ENCODE measurements at places on chromosomes 2 and 18. TPM values are rescaled to one million over a fixed set of nuclear protein-coding genes. Genes with fewer than 3 reads are reported as not detected.

DNA sequence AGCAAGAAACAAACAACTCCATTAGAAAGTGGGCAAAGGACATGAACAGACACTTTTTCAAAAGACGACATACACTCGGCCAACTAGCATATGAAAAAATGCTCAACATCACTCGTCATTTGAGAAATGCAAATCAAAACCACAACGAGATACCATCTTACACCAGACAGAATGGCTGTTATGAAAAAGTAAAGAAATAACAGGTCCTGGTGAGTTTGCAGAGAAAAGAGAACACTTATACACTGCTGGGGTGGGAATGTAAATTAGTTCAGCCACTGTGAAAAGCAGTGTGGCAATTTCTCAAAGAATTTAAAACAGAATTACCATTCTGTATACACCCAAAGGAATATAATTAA lies 130.5 kb downstream of the PLCL1 start:
- no peak for DNase-seq

DNA sequence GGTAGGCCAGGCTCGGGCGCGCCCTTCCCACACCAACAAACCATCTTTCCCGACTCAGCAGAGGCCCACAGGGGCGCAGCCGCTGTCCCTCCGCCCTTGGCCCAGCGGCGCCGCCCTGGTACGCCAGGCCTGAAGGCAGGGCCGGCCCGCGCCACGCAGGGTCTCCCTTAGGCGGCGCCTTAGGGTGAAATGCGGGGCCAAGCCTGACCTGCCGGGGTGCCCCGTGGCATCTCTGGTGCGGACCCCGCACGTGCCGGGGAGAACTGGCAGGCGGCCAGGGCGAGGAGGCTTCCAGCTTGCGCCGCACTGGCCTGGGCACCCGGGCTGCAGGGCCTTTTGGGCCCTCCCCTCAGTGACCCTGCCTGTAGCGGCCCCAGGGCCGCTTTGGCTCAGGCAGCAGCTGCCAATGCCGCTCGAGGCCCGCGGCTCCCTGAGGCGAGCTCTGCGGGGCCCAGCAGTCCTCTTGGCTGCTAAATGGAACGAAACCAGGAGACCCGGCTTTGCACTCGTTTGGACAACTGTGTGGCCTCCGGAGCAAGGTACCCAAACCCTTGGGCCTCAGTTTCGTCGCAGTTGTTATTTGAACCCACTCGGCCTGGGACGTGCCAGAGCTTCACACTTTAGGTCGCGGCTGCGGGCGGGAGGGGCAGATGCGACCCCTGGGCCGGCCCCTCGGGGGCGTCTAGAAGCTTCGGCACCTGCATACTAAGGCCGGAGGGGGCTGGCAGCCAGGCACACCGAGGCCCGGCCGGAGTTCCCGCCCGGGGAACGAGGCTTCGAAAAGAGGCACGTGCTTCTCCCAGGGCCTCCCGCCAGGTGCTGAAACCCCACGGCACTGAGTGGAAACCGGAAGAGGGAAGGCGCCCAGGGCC lies 8.5 kb downstream of the OTX1 start:
- DNase-seq = no peak

DNA sequence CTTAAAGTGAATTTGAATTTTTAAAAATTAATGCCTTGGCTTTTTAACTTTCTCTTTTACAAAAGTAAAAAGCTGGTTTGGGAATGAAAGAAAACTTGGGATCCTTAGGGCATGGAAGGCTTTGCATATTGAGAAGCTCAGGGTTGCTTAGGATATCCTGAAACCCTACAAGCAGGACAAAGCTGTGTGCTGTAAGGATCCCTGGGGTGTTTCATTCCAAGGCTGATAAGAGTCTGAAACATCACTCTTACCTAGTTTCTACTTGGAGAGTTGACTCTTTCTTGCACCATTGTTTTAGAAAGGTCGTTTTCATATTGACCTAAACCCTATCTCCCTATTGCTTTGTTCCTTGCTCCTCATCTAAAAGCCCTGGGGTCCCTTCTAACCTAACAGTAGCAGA lies 325.9 kb upstream of the NT5C1B start:
- DNase-seq = no peak

GRCh38 chr2:202588647-202589581 lies 45.9 kb upstream of the FAM117B start:
- peak; percentile 66 for DNase-seq

GRCh38 chr2:27121906-27122305 lies 1.7 kb upstream of the ABHD1 start:
- DNase-seq = no peak

GRCh38 chr18:54777118-54777791 lies 51.0 kb upstream of the RAB27B start:
- DNase-seq = no peak

DNA sequence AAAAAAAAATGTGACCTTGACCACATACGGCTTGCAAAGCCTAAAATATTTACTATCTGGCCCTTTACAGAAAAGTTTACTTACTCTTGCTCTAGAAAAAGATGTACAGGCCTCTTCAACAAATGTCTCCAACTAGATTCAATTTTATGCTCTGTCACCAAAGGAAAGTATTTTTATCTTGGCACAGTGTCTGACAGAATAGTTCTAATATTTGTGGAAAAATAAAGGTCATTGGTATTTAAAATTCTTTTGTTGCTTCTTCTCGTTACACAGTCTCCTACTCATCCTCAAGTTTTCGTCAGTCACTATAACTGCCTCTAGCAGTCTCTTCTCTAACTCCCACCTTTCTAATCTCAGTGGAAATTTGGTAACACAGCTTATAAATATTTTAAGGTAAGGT lies 1.4 kb downstream of the RBKS start:
- no peak for DNase-seq

DNA sequence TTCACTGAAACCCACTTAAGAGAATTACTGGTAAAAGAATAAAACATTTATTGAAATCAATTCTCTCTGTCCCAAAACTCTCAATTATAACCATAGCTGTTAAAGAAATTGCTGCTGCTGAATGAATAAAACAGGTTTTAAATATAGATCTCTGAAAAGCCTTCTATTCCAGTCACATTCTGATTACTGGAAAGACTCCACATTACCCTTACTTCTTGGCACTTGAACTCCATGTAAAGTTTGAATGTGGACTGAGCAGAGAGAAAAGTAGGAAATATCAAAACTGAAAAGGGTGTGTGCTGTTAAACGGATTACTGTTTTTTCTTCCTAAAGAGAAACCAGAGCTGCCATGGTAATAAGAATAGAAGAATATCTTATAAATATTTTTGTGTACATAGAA lies 655.3 kb upstream of the SETBP1 start:
- no peak for DNase-seq

DNA sequence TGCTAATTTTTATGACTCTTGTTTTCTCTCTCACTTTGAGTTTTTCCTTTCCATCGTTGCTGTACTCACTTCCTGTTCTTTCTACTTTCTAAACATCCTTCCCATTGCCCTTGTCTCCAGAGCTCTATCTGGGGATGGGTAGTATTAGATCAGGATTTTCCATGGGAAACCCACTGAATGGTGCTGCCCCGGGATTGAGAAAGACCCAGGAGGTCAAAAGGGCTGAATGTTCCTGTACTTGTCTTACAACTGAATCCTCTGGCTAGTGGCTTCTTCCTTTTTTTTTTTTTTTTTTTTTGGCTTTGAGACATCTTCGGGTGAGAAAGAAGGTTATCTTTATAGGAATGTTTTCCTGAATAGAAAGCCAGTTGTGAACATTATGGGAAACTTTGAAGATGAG lies 364.8 kb upstream of the SLC14A2 start:
- DNase-seq = no peak

DNA sequence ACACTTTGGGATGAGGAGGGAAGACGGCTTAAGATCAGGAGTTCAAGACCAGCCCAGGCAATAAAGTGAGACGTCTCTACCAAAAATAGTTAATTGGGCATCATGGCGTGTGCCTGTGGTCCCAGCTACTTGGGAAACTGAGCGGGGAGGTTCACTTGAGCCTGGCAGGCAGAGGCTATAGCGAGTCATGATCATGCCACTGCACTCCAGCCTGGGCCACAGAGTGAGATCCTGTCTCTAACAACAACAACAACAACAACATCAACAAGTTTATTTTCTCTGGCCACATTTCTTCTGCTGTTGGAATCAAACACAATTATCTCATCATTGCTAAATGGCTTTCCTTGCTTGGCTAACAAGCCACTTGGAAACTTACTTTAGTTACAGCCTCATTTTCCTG lies 13.4 kb downstream of the NIFK start:
- DNase-seq = no peak

DNA sequence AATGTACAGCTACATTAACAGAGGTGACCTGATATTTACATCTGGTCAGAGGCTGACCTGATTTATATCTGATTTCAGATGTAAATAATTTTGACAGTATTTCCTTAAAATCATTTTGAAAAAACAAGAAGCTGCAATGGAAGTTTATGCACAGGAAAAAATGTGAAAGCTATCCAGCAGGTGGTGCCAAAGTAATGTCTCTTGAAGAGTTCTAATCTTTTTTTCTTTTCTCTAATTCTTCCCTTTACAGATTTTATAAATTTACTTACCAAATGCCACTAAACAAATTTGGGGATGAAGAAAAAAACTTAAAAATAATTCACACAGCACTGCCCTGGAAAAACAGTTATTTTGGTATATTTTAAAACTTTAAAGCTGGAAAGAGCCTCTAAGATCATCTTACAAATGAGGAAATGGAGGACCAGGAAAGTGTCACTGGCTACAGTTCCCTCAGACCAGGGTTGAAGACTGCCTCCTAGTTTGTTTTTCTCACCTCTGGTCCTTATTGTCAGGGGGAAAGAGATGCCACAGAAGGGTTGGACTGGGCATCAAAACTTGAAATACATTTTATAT lies 16.4 kb upstream of the FBLN7 start:
- peak; percentile 25 for DNase-seq

DNA sequence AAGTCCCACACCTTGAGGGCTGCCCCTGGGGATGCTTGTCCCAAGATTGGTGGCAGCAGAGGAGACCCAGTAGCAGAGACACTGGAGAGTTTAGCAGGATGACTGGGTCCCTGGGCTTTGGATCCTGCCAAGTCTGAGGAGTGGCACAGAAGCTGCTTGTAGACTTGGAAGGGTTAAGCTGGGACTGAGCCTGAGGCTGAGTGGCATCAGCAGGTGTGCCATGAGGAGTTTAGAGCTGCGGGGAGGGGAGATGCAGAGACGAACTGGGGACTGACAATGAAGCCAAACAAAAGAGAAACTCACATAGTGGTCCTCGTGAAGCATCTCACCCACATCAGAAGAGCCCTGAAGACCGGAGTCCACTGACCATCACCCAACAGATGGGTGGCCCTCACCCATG lies 329.7 kb upstream of the KLHL29 start:
- DNase-seq = no peak

DNA sequence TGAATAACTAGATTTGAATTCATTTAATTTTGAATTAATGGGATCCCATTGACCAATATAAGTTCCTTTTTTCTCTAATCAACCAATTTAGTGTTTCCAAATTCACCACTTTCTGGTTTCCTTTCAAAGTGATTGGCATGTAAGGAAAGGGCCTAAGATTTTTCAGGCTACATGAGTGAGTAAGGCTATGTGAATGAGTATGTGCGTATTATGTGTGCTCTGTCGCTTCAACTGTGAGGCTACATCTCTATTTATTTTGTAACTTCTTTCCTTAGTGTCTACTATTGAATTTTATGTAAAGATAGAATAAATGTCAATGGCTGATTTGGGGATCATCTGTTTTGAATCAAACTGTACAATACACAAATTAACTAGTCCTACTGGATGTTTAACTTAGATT lies 110.6 kb downstream of the ABCA12 start:
- DNase-seq = no peak

DNA sequence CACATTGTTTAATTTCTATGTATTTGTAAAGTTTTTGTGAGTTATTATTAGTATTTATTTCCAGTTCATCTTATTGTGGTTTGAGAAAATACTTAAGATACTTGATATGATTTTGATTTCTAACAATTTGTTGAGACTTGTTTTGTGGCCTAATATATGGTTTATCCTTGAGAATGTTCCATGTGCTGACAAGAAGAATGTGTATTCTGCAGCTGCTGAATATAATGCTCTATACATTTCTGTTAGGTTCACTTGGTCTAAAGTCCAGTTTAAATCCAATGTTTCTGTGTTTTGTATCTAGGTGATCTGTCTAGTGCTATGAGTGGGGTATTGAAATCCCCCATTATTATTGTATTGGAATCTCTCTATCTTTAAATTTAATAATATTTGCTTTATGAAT lies 201.3 kb downstream of the FSIP2 start:
- no peak for DNase-seq

DNA sequence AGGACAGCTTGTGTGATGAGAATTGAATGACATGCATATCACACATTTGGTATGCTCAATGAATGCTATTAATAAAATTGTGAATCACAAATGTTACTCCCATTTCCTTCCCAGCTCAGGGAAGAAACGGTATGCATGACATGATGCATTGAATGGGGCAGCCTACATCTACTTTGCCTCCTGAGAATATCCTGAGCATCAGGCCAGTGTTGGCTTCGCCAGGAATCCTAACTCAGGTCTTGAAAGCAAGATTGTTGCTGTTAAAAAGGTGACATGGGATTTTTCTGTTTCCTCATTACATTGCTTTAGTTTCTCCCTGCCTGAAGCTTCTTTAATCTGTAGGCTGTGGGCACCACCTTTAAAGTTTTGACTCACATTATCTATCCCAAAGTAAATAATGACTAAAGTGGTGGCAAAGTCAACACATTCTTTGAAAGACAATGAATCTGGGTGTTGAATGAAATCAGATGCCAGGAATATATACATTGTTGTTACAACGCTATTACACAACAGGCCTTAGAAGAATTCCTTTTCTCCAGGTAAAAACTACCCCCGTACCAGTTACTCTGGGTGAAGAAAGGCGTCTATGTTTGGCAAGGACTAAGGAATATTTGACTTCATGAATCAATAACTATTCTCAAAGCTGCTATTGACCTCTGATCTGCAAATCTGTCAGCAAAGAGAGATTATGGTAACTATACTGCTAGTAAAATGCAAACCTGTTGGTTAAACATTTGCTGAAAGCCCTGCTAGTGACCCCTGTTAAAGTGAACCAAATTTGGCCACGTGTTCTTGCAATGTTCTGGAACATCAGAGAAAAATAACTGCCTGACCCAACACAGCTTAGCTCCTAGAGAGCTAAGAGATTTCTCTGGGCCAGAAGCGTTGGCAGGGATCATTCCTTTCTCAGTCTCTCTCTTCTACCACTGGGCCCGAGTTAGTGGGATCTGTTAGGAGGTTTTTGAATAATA lies 30.5 kb upstream of the NEDD4L start:
- no peak for DNase-seq

Gene ALPG
- not detected for total RNA-seq

Gene ADRA2B
- total RNA-seq = 0.42 TPM
